Hematopoietic multipotent progenitor cell treated with erythropoietin and hydrocortisone succinate and interleukin-3 and kit ligand, for 8 days (in vitro differentiated cells): ENCODE measurements at places on chromosomes 11 and 22.
A peak's percentile ranks its signal among the peaks of the same experiment; 100 is the strongest.

DNA sequence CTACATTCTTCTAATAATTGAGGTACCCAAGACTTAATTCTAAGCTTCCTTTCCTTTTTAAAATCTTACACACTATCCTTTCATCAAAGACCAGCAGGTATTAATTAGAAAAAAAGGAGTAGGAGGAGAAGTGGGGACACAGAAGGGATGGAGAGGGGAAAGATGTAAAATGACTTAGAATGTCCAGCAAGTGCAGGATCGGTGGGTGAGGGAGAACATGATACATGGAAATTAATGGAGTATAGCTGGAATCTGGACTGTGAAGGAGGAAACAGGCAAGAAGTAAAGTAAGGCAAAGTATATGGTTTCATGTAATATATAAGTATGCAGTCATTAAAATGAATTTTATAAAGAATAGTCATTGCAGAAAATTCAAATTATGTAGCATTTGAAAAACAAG is 63.7 kb upstream of the SC5D start:
- DNase-seq, result no peak

DNA sequence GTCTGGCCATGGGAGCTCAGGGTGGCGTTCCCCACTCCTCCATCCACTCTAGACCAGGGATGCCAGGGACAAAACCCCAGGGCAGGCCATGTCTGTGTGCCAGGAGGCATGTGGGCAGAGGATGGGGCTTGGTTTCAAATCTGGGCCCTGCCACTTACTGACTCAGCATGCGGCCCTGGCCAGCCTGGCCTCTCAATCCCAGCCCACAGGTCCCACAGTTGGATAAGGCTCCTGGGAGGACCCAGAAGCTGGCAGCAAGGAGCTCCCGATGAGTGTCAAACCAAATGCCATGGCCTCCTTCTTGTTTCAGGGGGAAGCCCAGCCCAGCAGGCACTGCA is 1290.4 kb downstream of the BRD1 start:
- no peak for DNase-seq

- no peak for DNase-seq
Observed at GRCh38 chr11:70734911-70735310, 336.6 kb downstream of the CTTN start.

GRCh38 chr11:17606233-17607082 is 59.4 kb downstream of the OTOG start:
- no peak for DNase-seq

GRCh38 chr11:106446302-106446701 is 368.8 kb downstream of the AASDHPPT start:
- no peak for DNase-seq

DNA sequence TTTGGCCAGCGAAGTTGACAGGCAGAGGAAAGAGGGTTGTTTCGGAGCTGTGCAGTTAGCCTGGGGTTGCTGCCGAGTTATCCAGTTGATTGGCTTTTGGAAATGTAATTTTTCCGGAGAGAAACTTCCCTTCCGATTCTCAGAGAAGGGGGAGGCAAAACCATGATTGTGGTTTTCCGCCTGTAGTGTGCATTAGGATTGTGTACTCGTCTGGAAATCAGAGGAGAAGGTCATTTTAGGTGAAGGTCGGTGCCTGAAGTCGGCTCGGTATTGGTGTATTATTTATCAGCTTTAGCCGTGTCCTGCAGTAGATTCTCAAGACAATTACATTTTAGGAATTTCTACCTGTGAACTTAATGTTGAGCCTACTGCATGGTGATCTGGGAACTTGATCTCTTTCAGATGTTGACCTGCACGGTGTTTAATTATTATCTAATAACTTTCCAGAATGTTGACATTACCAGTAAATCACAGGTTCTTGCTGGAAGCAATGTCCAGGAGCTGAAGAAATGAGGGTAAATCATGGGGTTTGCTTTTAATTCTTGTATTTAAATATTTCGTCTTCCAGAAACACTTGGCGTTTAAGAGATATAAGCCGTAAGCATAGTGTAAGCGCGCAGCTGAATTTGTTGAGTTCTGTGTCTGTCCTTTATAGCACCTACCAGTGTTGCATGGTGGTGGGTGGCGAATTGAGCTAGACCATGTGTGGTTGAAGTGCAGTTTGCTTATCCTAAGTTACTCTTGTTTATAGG is 1.3 kb downstream of the ARHGEF12 start:
- DNase-seq, result peak; percentile 31

DNA sequence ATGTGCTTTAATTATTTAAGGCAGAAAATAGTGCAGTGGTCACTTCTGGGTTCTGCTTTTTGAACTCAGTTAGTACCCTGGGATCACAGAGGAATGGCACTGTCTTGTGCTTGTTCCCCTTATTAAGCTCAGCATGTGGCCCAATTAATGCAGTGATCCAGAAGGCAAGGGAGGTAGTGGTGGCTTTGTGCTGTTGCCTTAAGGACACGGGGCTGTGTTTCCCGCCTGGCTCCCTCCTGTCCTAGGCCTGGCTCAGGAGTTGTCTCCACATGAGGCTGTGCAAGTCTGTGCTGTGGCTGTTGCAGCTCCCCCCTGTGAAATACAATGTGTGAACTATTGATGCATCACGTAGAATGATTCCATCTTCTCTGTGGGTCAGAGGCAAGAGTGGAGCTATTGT is 49.2 kb upstream of the CABP7 start:
- DNase-seq, result no peak

GRCh38 chr11:66768088-66768521 is 39.1 kb upstream of the SPTBN2 start:
- no peak for DNase-seq

- peak; percentile 2 for DNase-seq
Observed at GRCh38 chr11:79062814-79063762, 377.7 kb downstream of the TENM4 start.

DNA sequence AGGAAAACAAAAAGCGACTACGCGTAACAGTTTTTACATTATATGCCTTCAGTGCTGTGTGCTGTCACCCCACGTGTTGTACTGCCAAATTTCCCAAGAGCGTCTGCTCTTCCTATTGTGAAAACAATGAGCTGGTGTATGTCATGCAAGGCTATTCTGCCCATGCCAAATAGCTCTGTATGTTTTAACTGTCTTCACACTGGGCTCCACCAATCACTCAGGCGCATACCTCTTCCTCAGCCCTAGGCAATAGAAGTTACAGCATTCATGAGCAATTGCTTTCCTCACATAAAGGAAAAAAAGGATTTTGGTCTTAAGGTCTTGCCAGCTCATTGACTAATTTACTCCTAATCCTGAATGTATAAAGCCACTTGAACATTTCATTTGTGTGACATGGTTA is 606.8 kb downstream of the NTM start:
- DNase-seq, result no peak

DNA sequence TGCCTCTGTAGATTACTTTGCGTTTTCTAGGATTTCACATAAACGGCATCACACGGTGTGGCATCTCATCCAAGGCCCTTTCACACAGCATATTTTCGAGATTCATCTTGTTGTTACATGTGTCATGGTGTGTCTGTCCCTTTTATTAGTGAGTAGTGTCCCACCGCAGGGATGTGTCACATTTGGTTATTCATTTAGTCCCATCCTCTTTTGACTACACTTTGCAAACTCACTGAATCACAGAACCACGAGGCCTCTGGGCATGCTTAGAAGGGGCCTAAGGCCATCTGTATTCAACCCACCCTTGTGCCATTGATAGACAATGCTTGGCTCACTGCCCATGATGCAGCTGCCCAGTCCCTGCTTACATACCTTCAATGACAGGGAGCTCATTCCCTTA is 4.2 kb upstream of the RAC2 start:
- DNase-seq, result no peak

DNA sequence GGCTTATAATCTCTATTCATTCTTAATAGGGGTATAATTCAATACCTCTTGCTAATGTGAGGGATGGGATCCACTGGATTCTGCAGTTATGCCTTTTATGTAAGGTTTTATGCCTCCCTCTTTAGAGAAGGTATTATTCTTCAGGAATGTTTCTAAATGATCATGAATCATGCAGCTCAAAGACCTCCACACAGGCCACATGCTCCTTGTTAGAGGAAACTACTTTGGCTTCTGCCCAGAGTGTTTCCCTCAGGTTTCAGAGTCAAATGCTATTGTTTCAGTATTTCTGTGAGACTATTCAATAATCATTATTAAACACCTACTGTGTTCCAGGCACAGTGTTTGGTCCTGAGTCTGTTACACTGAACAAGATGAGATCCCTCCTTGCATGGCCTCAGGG is 115.9 kb downstream of the RAB38 start:
- no peak for DNase-seq

- DNase-seq, result no peak
Observed at GRCh38 chr11:77966338-77966737, 28.1 kb downstream of the INTS4 start.

- no peak for DNase-seq
Observed at GRCh38 chr22:49466878-49467595, 360.6 kb downstream of the BRD1 start.

DNA sequence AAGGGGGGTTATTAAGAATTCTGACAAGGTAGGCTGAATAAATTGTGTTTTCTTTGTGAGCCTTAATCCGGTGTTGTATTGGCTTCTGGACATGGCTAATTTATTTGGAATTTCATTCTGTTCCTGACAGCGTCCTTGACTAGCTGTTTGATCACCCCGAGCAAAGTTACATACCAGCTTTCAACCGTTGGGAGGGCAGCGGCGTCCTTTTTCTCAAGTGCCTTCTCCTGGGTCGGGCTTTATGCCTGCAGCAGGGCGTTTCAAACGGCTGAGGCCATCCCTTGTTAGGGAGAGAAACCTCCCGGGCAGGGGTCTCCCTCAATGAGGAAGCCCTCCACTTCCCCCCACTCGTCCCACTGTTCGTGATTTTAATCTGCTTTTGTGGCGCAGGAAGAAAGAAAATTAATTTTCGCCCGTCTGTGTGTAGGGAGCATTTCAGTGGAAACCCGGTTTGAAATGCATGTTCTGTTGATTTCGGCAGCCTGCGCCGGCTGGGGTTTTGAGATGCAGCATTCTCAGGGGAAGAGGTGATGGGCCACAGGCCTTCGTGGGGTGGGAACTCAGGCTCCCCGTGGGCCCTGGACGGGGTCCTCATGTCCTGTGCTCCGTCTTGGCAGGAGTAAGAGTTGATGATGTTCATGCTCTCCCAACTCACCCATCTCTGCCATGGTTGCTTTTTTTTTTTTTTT is 2.9 kb upstream of the SMIM38 start:
- DNase-seq, result no peak

DNA sequence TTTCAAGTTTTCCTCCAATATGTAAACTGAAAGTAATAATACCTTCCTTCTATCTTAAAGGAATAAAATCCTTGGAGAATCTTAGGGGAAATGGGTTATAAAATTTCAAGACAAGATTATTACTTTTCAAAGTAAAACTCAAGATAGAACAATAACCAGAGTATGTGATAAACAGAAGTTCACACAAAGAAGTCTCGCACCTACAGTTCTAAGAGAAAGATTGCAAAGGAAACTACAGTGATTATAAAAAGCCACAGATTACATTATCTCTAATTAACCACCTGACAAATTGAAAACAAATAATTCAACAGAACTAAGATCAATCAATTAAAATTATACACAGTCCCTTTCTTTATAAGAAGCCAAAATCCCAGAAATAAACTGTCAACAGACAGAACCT is 34.0 kb downstream of the AMBRA1 start:
- no peak for DNase-seq

DNA sequence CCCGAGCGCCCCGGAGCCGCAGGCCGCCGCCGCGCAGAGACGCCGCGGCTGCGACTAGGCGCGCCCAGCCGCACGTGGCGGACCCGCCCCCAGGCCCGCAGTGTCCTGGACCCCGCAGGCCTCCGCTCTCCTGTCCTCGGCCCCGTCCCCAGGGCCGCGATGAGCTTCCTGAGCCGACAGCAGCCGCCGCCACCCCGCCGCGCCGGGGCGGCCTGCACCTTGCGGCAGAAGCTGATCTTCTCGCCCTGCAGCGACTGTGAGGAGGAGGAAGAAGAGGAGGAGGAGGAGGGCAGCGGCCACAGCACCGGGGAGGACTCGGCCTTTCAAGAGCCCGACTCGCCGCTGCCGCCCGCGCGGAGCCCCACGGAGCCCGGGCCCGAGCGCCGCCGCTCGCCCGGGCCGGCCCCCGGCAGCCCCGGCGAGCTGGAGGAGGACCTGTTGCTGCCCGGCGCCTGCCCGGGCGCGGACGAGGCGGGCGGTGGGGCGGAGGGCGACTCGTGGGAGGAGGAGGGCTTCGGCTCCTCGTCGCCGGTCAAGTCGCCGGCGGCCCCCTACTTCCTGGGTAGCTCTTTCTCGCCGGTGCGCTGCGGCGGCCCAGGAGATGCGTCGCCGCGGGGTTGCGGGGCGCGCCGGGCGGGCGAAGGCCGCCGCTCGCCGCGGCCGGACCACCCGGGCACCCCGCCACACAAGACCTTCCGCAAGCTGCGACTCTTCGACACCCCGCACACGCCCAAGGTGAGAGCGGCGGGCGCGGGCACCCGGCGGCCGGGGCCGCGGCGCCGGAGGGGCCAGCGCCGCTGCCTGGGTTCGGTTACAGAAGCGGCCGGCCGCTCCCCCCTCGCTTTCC is 528 bp downstream of the WEE1 start:
- DNase-seq, result no peak

DNA sequence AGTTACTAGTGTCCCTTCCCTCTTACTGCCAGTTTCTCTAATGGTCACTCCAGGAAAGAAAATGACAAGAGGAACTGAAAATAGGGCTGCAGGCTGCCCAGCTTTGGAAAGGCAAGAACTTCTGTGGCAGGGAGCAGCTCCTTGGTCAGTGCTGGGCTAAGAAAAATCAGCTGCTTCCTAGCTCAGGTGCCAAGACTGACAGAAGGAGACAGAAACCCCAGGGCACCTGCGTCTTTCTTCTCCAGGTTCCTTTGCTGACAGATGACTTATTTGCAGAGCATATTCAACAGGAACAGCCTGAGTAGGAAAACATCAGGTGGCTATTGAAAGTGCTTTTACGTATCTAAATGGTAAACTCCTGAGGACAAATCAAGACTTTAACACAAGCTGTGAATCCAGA is 25.4 kb downstream of the MAML2 start:
- DNase-seq, result no peak

DNA sequence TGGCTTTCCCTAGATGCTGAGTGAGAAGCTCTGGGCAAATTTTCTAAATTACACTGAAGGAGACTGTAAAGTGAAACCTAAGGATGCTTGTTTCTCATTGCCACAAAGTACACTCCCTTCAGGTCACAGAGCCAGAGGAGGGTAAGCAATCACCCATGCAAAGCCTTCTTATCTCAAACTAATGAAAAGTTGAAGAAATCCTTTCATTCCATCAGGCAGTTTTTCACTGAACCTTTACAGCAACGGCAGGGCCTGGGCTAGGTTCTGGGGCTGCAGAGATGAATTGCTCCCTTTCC is 106.2 kb downstream of the RASSF10 start:
- DNase-seq, result no peak

GRCh38 chr22:46068593-46069491 is 81.5 kb upstream of the PPARA start:
- DNase-seq, result peak; percentile 59

DNA sequence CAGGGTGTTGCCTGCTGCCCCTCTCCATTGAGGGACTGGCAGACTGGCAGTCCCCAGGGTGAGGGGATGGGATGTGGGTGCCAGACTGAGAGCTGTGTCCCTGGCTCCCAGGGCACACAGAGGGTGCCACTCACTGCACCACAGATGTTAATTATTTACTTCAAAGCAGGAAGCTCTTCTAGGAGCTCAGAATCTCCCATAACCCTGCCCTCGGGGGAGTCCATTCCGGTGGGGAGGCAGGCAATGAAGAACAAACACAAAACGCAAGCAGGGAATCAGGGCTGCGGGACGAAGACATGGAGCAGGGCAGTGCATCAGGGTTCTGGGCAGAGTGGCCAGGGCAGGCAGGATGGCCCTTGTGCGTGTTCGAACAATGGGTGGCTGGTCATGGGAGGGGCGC is 24.4 kb upstream of the FLRT1 start:
- no peak for DNase-seq

- DNase-seq, result no peak
Observed at GRCh38 chr22:19902245-19902715, 39.3 kb upstream of the COMT start.

- no peak for DNase-seq
Observed at GRCh38 chr11:126348806-126349582, 6.5 kb upstream of the ST3GAL4 start.
